GM03348 (cell line): ENCODE measurements at places on chromosomes 7 and 10.

DNA sequence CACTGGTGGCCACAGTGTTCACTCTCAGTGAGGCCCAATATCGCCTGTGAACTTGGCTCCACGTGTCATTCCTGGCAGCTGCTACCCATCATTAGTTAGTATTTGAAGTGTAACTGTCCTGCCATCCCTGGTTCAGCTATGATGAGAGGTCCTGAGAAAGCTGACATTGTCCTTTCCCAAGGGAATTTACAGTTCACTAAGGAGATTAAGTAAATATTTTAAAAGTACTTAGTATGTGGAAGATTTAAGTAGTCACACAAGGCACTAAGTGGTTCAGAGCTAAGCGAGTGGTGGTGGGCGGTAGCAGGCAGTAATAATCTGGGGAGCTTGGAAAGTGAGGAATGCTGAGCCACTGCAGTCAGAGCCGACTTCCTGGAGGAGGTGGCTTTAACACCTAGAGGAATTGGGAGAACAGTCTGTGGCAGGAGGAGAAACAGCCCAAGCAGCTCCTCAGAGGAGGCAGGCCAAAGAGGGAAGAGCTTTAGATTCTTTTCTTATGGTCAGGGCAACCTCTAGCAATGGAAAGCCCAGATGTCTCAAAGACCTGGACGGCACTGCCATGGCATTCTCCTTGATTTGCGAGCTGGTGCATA, 519.7 kb downstream of the LRMDA start:
- no peak for DNase-seq

DNA sequence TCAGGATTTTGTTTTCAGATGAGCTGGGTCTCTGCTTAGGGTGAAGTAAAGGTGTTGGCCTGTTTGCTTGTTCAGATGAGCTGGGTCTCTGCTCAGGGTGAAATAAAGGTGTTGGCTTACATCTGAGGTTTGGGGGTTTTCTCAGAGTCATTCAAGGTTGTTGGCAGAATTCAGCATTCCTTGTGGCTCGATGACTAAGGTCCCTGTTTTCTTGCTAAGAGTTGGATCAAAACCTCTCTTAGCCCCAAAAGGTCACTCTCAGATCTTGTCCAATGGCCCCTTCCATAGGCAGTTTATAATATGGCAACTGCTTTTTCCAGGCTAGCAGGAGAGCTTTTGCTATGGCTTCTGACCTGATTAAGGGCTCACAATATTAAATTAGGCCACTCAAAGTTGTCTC, 106.6 kb downstream of the ADAM22 start:
- no peak for DNase-seq

DNA sequence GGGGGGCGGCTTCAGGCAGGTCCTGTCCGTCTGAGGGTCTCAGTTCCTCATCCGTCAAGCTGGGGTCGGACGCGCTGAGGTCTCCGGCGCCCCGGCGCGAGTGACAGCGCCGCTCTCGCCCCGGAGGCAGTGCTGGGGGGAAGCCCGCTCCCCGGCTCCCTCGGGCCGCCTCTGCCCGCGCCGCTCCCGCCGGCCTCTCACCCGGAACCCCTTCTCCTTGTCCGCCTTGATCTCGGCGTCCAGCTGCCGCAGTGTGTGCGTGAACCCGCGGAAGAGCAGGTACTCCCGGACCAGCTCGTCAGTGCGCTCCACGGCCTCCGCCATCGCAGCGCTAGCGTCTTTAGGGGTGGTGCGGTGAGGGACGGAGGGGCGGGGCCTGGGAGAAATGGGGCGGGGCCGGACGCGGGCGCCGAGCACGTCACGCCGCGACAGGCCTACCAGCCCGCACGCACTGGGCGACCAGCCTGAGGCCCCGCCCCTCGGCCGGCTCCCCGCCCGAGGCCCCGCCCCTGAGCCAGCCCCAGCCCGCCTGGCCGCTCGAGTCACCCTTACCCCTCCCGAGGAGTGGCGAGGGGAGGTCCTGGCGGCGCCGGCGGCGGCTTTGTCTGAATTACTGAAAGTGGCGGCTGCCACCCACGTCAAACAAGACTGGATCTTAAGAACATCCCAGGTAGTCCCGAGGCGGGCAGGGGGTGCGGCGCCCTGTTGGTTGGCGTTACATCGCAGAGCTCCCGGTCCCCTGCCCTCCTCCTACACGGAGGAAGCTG, at the start of gene WDR91:
TSS of gene WDR91 (minus strand) at position 348 of the 767 bp plus-strand sequence. CDS start at position 324, 24 bp downstream.
- DNase-seq: peak; percentile 100

DNA sequence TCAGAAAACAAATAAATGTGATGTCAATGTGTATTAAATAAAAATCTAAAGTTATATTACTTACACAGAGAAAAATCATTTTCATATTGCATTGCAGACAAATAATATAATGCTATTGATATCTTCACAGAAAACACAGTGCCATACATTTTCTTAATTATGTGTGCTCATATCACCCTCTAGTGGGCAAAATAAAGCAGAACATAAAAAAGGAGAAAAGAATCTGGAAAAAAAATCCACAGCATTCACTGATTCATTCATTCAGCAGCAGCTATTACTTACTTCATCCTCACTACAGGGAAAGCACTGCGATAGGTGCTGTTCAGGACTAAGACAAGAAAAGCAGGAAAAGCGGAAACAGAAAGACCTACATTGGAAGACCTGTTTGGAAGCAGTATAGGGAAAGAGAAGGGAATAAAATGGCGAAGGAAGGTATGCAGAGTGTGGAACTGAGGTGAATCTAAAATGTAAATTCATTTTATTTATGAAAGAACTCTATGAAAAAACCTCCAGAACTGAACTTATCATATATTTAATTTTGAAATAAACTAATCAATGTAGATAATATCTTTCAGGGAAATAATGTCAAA, 73.2 kb downstream of the POT1 start:
- DNase-seq: peak; percentile 33

- no peak for DNase-seq
Measured at GRCh38 chr10:120962756-120963593, 111.8 kb downstream of the WDR11 start.

- no peak for DNase-seq
Measured at GRCh38 chr7:125814100-125814499, 884.5 kb upstream of the POT1 start.

DNA sequence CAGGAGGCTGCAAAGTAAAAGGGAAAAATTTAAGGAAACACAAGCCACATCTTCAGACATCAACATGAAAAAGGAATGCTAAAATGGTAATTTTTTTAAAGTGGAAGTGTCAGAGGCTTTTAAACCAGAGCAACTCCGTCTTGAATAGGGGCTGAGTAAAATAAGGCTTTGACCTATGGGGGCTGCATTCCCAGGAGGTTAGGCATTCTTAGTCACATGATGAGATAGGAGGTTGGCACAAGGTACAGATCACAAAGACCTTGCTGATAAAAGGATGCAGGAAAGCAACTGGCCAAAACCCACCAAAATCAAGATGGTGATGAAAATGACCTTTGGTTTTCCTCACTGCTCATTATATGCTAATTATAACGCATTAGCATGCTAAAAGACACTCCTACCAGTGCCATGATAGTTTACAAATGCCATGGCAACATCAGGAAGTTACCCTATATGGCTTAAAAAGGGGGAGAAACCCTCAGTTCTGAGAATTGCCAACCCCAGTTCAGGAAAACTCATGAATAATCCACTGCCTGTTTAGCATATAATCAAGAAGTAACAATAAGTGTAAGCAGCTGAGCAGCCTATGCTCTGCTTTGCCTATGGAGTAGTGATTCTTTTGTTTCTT, 128.3 kb downstream of the SKAP2 start:
- no peak for DNase-seq

DNA sequence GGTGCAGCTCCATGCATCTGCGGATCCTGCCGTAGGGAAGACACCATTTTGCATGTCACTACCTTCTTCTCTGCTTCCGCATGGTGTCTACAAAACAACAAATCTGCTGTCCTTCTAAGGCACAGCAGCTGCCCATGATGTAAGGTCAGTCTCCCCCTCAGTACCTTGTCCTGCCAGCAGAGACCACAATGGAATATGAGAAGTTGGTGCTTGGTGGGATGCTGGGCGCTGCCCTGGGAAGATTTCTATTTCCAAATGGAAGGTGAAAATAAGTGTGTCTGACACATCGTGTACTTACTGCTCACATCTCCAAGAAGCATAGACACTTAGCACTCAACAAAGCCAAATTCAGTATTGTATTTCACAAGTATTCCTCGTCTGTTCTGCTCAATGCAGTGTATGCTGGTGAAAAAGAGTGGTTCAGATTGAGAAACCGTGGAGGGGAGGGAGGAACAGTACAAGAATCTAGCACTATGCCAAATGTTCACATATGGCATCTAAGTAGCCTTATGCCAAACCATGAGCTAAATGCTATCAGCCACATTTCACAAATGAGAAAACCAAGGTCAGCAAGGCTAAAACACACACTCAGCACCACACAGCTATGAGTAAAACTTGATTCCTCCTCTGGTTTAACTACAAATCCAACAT, 95.0 kb downstream of the GRB10 start:
- peak; percentile 79 for DNase-seq

- DNase-seq: no peak
Measured at GRCh38 chr7:75704928-75705327, 33.8 kb downstream of the HIP1 start.

- DNase-seq: no peak
Measured at GRCh38 chr7:157682946-157683746, 346.3 kb downstream of the DNAJB6 start.

DNA sequence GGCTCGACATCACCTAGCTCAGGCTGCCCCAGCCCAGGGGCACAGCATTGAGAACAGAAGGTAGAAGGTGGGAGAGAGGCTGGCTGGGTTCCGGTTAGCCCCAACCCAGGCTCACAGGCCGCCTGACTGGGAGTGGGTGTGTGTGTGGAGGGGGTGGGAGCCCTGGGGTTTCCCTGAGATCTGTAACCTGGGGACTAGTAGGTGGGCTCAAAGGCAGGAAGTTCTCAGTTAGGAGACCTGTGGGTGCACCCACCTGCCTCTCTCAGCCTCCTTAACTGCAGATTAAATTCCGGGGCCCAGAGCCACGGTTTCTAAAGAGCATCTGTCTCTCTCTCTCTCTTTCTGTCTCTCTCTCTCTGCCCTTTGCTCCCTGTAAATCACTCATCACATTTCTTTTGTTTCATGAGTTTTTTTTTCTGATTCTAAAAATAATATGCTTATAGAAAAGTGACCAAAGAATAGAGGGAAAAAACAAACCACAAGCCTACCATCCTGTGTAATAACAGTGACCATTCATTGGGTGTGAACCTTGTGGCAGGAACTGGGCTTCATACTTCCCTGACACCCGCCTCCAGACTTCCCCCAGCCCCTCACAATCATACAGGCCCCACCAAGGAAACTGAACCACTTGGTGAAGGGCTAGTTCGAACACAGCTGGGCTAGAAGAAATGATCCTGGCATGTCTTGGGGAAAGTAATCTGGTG, 83.4 kb upstream of the SMNDC1 start:
- DNase-seq: no peak

DNA sequence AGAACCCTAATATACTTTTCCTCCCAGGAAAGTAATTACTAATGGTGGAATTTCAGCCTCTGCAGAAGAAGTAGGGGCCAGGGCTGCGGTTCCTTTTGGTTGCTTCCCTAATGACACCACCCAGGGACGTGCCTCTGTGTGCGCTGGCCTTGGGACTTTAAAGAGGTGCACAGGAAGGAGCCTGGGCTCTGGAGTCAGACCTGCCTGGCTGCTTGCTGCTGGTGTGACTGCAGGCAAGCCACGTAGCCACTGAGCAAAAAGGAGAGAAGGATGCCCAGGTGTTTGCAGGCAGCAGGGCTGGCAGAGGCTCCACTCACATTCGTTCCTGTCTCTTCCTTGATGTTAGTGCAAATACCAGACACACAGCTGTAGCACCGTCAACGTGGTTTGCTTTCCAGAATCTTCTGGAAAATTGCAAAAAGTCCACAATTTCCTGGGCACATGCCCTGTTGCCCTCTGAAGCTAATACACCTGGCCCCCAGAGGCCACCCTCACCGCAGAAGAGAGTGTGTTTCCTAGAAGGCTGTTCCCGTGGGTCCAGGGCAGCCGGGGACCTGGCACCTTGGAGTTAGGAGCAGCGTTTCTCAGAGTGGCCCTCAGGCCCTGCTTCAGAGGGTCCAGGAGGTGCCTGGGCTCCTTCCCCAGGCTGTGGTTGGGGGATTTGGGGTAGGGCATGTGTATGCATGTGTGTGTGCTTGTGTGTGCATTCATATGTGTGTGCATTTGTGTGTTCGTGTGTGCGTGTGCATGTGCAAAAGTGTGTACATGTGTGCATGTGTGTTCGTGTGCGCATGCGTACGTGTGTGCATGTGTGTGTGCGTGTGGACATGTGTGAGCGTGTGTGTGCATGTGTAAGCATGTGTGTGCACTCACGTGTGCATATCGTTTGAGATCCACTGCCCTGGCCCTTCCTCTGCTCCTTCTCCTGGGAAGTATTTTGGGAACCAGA, 12.8 kb upstream of the PRKAG2 start:
- DNase-seq: no peak

DNA sequence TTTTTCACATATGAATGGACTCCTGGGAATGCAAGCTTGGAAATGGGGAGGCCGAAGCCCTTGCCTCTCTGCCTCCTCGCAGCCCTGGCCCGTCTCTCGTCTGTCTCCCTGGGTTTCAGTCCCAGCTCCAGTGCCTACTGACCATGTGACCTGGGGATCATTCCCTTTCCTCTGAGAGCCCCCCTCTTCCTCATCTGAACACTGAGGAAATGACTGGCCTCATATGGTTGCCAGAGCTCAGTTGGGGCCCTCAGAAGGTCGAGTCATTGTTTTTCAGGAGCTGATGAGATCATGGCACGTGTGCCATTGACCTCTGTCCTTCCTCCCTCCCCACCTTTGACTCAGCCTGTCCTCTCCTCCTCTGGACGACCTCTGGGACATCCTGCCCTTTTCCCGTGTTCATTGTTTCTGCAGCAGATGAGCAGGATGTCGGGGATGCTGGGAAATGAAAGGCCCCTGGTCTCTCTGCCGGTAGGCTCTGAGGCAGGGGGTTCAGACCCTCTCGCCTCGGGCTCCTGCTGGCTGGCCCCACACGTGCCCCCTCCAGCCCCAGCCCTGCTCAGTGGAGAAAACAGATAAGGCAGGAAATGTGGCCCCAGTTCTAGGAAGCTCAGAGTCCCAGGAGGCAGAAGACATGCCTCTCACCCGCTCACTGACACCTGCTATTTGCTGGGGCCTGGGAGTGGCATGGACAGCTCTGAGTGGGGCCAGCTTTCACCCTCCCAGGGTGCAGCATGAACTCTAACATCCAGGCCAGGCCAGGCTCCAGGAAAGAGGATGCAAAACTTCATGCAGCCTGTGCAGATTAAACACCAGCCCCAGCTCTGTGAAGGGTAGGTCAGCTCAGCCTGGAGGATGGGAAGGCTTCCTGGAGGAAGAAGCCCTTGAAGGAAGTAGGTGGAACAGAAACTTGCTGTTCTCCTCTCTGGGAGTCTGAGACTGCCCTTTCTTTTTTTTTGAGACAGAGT, 8.3 kb upstream of the PPP1R35 start:
- DNase-seq: peak; percentile 40

DNA sequence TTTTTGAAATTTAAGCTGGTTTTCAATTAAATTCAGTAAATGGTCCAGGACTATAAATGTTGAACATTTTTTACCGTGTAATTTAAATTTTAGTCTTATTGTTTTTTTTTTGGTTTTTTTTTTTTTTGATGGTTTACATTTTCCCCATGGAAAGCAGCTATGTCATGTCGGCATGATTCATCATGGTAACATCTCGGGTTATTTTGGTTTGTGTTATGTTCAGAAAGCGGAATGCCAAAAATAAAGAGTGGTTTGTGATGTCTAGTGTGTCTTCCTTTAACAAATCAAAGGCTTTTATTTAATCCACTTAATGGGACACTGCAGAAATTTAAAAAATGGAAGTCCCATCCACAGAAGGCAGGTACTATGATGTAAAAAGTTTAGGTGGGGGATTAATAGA, 58.5 kb downstream of the TRUB1 start:
- DNase-seq: no peak
